ENCODE measurements at places on chromosomes 11 and 22.

DNA sequence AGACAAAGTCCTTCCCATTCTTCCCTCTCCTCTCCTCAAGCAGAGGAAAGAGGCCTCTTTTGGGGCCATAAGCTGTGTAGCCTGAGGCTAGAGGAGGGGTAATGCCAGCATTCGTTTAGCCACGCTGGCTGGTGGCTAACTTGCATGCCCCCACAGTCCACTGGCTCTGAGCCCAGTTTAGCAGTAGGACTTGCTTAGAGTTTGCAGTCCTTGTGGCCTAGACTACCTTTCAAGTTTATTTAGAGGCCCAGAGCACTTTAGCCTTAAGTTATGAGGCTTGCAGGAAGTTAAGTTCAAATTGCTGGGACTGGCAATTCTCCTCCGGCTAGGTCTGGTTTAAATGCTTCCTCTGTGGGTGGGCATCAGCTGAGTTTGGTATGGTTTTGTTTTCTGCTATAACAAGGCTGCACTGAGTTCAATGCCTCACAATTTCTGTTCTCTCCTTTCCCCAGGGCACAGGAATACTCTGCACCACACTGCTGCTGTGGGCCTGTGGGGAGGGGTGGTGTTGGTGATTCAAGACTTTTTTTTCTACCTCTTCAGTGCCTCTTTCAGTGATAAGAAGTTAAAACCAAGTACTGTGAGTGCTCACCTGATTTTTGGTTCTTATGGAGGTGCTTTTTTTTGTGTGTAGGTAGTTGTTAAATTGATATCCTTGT, 281.0 kb upstream of the C11orf87 start:
- no peak for DNase-seq

DNA sequence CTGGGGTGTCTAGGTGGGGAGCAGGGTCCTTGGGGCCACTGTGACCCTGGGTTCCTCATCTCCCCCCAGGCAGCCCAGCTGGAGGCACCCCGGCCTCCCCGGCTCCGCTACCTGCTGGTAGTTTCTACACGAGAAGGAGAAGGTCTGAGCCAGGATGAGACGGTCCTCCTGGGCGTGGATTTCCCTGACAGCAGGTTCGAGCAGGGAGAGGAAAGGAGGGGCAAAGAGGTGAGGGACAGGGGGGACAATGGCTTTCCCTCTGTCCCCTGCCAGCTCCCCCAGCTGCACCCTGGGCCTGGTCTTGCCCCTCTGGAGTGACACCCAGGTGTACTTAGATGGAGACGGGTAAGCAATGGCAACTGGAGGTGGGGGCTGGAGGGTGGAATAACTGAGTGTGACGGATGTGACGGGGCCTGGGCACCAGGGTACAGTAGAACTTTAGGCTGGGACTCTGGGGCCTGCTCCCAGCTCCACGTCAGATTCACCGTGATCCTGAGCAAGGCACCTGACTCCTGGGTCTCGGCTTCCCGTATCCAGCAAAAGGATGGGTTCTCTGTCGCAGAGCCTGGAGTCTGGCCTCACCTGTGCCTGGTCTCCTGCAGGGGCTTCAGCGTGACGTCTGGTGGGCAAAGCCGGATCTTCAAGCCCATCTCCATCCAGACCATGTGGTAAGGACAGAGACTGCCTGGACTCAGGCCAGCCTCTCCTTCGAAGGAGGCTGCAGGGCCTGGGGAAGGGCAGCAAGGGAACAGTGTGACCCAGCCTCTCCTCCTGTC, 3.6 kb downstream of the SSH3 start:
- DNase-seq, result no peak

GRCh38 chr11:15145615-15146014, 30.9 kb downstream of the INSC start:
- no peak for DNase-seq

- peak; percentile 71 for DNase-seq
These were observed 970 bp downstream of the CAT start for GRCh38 chr11:34439610-34440198.

GRCh38 chr22:18013436-18013835, 10.9 kb downstream of the MICAL3 start:
- no peak for DNase-seq

DNA sequence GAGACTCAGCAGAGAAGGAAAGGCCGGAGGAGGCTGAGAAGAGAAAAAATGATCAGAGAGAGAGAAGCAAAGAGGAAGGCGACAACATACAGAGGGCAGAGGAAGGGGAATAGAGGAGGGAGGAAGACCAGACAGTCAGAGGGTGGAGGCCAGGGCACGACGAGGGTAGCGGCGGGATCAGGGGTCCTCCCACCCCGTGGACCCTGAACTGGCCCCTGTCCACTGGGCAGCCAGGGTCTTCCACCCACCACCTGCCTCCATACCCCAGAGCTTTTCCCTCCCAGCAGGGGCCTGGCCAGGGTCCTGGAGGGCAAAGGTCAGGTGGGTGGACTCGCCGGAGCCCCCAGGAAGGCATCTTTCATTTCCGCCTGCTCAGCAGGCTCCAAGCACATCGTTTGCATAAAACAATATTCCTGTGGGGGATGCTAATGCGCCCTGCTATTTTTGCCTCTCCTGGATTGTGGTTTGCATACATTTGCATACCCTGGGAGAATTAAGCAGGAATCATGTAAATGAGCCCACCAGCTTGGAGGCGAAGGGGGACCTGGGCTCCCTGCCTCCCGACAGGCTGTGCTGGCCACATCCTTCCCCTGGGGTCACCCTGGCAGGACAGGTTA, 394.1 kb downstream of the MN1 start:
- no peak for DNase-seq

GRCh38 chr11:9049959-9050358, 41.4 kb downstream of the SCUBE2 start:
- DNase-seq, result no peak

DNA sequence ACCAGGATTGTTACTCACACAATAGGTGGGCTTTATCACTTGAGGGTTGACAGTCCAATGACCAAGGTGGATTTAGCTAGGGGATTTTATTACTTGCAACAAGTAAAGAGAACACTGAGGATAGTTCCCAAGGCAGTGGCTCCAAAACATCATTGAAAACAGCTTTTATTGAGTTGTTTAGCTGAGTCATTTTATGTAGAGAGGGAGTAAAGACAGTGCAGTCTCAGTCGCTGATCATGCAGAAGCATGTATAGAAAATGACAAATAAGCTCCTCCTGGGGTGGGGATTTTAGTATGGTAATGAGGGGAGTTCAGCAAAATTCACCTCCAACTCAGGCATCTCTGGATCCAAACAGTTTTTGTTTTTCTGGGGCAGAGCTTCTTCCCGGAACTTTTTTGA, 163.0 kb upstream of the CCDC179 start:
- no peak for DNase-seq

DNA sequence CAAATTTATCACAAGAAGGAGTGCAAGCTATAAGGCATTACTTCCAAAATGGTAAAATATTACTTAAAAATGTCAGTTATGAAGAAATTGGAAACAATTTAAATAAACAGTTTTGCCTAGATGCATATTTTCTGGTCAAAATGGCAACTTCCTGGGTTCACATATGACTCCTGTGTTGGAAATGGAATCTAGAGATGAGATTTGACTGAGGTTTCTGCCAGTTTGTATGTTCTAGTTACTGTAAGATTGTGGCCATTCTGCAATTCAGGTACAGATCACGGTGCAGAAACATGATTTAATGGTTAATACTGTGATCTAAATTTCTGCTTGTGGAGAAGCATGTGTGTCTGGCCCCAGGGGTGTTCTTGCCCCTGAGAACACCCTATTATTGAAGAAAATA, 3.4 kb upstream of the OR4C6 start:
- no peak for DNase-seq
